NCI-H187 (cell line): ENCODE measurements at places on chromosomes 16 and 17.

DNA sequence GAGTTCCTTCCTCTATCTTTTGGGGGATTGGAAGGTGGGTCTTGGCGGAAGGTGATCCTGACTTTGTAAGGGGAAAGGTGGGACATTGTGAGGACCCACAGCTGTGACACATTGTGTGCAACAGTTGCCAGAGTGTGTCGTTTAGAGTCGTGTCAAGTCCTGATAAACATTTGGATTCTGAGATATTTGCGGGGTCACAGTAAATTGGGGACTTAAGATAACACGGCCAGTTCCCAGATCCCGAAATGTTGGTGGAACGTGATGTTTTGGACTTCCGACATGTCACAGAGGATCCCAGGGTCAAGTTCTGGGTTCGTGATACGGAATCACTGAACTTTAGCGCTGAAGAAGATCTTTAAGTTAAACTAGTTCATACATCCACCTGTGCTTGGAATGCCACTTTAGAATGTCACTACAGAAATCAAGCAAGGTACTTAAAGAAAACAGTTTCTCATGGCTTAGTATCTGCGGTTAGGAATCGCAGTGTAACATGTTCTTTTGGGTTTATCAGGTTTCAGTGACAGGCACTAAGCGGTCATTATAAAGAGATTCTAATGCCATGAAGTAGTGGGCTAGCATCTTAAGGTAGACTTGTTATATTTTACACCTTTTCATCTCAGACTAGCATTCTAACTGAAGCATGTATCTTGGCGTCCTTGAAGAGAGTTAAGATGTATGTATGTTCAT lies 815 bp downstream of the ATAD5 start:
- DNase-seq = no peak

DNA sequence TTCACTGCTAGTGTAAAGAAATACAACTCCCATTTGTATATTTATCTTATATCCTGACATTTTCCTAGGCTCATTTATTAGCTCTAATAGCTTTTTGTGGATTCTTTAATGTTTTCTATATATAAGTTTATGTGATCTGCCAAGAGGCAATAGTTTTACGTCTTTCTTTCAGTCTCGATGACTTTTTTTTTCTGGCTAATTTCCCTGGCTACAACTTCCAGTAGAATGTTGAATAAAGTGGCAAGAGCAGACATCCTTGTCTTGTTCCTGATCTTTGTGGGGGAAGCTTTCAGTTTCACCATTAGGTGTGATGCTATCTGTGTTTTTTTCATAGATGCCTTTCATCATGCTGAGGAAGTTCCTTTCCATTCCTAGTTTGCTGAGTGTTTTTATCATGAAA lies 43.9 kb upstream of the ABCA3 start:
- no peak for DNase-seq

- no peak for DNase-seq
These were observed 63.3 kb upstream of the MTMR4 start for GRCh38 chr17:58577696-58578095.

DNA sequence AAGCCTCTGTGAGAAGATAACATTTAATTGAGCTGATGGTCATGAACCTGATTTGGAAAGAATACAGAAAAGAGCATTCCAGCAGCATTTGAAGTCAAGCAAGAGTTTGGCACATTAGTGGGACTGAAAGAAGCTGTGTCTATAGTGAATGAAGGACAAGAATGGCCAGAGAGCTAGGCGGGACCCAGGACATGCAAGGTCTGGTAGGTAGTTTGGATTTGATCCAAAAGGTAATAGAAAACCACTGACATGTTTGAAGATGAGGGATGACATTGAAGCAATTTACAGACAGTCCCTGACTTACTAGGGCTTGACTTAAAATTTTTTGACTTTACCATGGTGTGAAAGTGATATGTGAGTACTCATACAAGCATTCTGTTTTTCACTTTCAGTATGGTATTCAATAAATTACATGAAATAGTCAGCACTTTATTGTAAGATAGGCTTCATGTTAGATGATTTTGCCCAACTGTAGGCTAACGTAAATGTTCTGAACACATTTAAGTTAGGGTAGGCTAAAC lies 7.6 kb downstream of the CYB5B start:
- DNase-seq = no peak

DNA sequence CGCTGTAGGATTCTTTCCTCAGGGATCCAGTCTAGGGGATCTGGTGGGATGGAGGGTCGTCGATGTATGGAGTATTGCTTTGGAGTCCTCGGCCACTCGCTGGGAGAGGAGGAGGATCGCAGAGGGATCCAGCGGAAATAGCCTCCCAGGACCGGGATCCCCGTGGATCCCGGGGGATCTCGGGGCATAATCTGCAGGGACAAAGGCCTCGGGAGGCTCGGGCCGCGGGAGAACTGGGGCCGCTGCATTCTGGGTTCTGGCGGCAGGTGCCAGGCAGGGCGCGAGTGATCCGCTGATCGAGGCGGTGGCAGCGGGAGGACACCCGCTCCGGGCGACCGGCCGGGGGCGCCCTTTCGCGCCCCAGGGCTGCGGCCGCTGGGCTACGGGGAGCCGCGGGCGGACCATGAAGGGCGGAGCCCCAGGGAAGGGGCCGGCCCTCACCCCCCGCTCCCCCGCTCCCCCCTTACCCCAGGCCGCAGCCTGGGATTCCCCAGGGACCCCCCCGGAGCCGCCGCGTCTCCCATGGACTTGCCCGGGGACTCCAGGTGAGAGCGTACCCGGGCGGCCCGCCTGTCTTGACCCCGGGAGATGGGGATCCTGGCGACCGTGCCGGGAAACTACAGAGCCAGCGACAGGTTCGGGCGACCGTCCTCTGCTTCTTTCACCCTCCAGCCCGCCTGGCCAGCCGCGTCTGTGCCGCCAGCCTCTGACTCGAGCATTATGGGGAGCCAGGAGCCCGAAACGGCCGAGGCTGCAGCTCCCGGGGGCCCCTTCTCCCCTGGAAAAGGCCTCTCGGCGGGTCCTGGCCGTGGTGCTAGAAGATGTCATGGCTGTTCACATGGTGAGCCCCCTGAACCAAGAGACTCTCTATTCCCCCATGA lies 604 bp downstream of the PRR14 start:
- DNase-seq = no peak

GRCh38 chr16:87169509-87169995 lies 147.6 kb downstream of the C16orf95 start:
- no peak for DNase-seq

DNA sequence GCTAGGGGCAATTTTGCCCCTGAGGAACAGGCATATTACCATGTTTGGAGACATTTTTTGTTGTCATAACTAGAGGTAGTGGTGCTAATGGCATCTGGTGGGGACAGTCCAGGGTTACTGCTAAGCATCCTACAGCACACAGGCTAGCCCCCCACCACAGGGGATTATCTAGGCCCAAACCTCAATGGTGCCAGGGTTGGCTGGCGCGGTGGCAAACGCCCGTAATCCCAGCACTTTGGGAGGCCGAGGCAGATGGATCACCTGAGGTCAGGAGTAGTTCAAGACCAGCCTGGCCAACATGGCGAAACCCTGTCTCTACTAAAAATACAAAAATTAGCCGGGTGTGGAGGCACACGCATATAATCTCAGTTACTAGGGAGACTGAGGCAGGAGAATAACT lies 15.2 kb downstream of the C1QTNF1 start:
- no peak for DNase-seq

GRCh38 chr17:73689596-73690275 lies 45.5 kb upstream of the SDK2 start:
- DNase-seq = no peak
